ENCODE measurements at places on chromosomes 3 and 15.

DNA sequence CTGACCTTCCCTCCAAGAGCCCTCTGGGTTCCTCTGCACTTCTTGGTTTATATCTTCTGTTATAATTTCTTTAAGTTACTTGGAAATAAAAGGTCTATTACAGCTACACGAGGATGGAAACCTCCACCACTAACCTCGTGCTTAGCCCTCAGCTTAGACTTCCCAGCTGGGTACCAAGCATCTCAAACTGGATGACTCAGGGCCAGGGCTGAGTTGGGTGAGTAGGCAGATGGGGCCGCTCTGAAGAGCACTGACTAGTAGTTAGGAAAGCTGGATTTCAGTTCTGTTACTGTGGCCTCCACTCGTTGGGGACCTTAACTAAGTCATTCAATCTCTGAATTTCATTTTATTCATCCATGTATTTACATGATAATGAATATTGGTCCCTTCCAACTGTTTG, 1036.6 kb downstream of the IGSF11 start:
- no peak for DNase-seq

DNA sequence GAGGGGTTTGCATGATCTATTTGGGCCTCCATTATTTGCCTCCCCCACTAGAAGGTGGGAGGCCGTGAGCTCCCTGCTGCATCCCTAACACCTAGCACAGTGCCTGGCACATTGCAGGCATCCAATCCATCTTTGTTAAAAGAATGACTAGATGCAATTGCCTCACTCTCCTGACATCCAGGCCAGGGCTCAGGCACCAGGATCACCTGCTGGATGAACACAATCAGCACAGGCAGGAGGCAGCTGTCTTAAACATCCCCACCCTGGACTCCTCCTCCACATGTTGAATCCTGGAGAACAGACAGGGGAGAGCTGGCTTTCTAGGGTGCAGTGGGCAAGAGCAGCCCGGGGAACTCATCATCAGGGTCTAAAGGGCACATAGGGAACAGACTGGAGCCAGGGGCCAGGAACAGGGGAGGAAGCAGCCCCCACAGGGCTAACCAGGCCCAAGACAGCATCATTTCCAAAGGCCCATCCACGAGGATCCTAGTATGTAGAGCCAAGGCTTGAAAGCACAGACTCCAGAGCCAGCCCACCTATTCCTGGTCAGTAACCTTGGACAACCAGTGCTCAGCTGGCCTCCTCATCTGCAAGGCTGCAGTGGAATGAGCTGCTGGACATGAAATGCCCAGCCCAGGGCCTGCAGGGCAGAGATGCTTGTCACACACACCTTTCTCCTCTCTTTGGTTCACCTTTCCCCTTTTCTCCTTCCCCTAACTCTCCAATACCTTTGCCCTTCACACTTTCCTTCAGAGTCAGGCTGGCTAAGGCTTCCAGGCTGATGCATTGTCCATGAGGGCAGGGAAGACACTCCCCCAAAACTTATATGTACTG, 254.4 kb upstream of the TLE3 start:
- no peak for DNase-seq

GRCh38 chr15:91054816-91055215, 32.4 kb upstream of the VPS33B start:
- no peak for DNase-seq

DNA sequence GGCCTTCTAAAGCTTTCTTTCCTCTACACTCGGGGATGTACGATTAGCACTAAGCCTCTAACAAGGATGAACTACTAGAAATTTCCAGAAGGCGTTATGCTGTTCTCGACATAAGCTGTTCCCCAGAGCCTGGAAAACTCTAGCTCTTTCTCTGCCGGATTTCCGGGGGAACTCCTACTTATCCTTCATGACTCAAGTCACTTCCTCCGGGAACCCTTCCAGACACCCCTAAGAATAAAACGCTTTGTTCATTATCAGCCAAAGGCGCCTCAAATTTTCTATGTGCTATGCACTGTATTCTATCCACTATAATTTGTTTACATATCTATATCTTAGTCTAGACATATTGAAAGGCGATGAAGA, 455 bp upstream of the SNAP23 start:
- DNase-seq: no peak

GRCh38 chr15:80695911-80696661, 976 bp downstream of the ABHD17C start:
- DNase-seq: no peak

DNA sequence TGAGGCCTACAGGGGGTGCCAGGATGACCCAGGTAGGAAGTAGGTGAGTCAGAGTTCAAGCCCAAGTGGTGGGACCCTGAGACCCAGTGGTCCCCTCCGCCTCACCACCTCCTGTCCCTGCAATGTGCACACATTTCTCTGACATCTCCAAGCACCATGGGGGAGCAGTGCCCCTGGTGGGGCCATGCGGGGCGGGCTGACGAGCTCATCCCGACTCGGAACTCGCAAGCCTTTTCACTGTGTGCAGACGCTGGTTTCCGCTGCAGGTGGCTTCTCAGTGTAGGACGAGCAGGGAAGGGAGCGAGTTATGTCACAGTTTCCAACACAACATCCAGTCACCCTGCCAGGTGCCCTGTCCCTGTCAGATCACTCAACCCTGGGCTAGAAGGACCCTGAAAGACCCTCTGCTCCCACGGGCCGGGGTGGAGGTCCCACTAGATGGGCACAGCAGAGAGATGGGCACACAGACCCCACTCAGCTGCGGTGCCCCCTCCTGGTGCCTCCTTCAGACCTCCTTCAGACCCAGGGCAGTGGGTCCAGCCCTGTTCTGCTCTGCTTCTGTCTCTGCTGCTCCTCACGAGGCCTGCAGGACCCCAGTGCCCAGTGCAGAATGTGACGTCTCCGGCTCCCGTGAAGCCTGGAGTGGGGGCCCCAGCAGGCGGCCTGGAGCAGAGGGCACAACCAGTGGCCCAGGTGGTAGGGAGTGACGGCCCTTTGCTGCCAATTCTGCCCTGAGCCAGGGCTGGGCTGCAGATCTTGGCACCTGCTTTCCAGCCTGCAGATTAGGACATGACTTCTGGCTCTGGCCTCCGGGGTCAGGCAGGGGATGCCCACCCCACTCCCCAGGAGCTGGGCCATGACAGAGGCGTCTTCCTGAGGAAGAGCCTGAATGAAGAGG, 102.0 kb upstream of the RPL32 start:
- no peak for DNase-seq

GRCh38 chr3:171228240-171228639, 201.7 kb upstream of the SLC2A2 start:
- no peak for DNase-seq

- DNase-seq: no peak
These were observed 67.7 kb upstream of the CSPG5 start for GRCh38 chr3:47646362-47646761.

DNA sequence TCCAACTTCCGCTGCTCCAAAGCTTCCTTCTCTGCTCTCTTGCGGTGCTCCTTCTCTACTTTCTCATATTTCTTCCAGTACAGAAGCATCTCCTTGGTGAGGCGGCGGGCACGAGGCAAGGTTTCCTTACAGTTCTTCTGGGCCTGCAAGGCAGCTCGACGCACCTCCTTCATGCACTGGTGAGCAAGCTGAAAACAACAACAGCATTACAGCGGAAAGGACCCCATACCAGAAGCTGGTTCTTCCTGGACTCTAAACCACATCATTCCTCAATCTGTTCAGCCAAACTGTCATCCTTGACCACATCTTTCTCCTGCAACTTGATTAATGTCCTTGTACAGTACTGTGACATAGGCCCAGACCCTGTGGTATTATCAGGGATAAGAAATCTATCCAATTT, 36.4 kb downstream of the INO80 start:
- DNase-seq: no peak

GRCh38 chr3:133980035-133980434, 49.7 kb downstream of the SLCO2A1 start:
- DNase-seq: no peak

- no peak for DNase-seq
These were observed 238.9 kb upstream of the GBE1 start for GRCh38 chr3:82000350-82000749.

DNA sequence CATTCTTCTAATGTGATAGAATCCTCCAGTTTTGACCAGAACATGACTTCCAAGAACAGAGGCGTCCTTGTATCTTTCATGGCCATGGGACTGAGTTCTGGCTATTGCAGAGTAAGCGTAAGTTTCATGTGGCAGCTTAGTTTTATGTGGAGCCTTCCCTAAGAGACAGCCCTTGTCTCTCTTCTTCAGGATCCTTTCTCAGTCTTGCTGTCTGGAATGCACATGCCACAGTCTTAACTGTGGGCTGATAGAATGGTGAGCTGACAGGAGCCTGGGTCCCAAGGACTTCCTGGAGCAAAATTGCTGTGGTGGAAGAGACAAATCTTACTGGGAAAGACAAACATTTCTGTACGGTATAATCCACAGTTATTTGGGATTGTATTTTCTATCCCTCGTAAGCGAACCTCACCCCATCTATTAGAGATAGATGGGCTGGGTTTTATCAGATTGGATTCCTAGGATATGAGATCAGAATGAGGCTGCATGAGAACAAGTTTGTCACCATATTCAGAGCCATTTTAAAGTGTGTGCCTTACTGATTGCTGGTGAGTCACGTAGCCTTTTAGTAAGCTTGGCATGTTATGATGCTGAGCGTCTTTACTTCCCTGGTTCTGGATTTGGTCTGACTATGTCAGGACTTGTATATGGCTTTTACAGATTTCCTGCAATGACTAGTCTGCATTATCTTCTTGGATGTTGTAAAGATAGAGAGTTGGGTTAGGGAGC, 32.8 kb downstream of the CDIN1 start:
- DNase-seq: no peak

DNA sequence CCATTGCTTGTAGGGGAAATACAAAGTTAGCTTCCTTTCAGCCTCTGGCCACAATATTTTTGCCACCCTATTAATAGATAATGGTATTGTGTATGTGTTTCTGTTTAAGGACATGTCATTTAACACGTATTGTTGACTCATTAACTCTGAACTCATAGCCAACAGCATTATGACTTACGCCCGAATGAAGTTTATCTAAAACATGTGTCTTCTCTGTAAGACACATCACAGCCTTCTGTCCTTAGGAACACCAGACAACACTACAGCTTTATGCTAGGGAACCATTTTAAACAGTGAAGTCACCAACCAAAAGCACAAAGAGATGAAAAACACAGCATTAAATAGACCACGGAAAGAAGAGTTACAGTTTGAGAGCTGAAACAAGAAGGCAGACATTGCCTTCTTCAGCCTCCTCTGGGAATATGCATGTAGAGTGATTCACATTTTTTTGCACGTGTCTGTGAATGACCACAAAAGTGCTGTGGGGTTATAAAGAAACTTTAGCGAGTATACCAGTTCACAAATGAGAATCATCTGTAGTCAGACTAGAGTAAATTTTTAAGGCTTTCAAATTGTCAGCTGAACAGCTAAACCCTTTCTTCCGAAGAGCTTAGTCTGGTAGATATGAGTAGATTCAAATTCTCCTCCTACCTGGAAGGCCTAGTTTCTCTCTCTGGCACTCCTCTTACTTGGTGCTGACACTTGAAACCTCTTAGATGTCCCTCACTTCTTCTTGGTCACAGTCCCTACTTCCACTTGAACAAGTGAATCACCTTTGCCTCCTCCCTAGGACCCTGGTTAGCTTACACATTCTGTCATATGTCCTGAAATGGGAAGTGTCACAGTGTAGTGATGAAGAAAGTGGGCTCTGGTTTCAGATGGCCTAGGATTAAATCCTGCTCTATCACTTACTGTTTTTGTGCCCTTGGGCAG, 32.2 kb downstream of the MCTP2 start:
- no peak for DNase-seq

- DNase-seq: no peak
These were observed 228.4 kb upstream of the COL8A1 start for GRCh38 chr3:99409961-99410360.
